ENCODE measurements at places on chromosomes 6 and 20.

DNA sequence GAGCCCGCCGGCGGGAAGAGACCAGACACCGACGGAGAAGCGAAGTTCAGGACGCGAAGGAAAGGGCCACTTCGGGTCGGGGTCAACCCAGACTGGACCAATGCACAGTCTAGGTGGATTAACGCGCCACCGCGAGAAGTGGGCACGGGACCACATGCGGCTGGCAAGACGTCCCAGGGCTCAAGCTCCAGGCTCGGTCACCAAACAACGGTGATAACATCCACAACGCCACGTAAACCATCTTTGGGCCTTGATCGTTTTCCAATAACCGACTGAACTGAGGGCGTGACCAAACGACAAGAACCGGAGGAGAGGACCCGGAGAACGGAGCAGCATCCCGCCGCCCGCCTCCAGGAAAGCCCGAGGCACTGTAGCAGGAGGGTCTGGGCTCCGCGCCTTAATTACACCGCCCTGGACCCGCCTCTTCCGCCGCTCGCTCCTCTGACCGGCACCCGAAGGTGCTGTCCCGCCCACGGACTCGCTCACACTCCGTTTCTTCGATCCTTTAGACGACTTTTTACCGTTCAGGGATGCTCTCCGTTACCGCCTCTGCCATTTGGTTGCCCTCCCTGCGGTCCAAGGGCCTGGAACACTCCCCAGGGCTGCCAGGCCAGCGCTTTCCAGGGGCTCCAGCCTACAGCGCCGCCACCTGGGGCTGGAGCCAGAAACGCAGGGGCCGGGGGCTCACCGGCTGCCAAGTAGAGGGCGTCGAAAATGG lies 44.1 kb downstream of the DPPA5 start:
- DNase-seq: peak; percentile 30

DNA sequence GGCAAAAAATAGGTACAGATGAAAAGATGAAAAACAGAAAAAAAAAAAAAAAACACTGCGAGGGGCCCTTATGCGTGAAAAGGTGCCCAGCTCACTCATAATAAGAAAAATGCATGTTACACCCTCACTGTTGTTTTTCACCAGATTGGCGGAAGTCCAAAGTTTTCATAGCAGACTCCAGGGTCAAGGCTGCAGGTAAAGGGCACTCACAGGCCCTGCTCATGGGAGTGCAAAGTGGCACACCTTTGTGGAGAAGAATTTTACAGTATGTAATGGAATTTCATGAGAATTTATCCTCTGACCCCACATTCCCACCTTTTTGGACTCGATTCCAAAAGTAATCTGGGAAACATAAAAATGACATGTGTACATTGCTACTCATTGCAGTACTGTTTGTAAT lies 108.2 kb downstream of the CDKAL1 start:
- DNase-seq: no peak

- no peak for DNase-seq
These were observed 44.4 kb downstream of the DAAM2 start for GRCh38 chr6:39836606-39837005.

DNA sequence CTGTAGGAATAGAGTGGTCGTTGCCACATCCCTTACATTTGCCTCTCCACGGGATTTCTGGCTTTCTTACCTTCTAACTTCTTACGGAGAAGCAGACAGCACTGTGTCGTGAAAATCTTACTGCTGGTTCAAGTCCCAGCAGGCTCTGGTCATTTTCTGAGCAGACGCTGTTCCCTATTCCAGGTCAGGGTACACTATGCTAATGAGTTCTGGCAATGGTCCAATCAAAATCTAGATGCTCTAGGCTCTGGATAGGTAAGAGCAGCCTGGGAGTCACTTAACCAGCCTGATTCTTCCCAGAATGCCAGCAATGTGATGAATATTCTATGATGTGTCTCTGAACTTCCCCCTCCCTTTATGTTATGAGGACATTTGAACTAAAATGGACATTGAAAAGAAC lies at the start of gene GCM1:
TSS of gene GCM1 (minus strand) at position 158 of the 400 bp plus-strand sequence. CDS start 3,209 bp downstream, outside the sequence.
- DNase-seq: no peak

DNA sequence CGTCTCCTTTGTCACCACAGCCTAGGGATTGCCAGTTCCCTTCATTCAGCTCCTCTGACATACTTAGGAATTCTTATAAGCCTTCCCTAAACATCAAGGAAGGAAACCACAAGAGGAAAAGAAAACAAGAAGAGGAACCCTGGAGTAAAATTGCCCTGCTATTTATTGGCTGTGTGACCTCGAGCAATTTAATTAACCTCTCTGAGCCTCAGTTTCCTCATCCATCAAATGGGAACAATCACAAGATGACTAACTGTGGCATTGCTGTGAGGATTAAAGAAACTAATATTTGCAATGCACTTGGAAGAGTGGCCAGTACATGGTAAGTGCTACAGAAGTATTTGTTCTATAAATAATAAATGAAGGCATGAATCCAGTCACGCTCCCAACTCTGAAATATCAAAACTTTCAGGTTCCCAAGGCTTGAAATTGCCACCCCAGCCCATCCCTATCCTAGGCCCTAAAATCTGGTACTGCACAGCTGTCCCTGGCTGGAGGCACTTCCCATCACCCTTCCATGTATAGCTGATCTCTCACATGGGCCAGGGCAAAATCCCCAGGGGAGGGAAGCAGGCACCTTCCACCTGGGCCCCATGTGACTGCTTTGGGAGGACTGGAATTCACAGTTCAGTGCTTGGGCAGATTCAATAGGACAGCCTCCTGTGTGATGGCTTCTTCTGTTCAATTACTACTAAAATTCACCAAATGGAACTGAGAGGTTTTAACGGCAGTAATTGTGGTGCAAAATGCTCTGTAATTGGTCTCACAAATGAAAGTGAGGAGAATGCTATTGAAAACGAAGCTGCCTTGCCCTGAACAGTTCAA lies 78.0 kb upstream of the MAFB start:
- DNase-seq: no peak

GRCh38 chr6:16130932-16131387 lies 2.1 kb downstream of the MYLIP start:
- DNase-seq: peak; percentile 86

DNA sequence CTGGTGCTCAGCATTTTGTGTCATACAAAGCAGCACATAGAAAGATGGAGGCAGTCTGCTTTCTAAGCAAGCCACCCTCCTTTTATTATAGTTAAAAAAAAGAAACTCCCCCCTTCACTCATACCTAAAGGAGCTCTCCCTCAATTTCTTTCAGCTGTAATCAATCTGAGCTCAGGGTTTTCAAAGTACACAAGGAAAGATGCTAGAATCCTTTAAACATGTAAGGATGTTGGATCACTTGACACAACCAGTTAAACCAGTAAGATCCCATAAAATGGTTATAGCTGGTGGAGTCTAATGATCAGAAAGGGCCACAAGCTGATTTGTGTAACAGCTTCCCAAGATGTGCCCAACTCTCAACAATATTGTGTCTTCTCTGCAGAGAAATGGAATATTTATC lies at the start of gene CALHM4:
TSS of gene CALHM4 (plus strand) at position 301 of the 400 bp plus-strand sequence. CDS start at position 344, 43 bp downstream.
- no peak for DNase-seq

DNA sequence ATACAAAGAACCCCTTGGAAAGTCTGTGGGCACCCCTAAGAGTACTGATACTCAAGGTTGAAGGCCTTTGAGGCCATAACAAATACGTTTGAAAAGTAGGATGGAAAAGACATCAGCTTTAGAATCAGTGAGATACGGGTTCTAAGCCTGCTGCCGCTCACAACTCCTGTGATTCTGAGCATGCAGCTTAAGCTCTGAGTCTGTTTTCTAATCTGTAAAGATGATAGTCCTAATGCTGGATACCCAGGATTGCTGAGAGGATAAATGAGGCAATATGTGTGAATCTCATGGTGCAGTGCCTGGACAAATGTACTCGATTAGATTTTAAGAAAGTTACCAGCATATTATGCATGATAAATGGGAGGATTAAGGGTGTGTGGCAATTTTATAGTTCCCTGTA lies 321.0 kb upstream of the HSF2 start:
- no peak for DNase-seq

DNA sequence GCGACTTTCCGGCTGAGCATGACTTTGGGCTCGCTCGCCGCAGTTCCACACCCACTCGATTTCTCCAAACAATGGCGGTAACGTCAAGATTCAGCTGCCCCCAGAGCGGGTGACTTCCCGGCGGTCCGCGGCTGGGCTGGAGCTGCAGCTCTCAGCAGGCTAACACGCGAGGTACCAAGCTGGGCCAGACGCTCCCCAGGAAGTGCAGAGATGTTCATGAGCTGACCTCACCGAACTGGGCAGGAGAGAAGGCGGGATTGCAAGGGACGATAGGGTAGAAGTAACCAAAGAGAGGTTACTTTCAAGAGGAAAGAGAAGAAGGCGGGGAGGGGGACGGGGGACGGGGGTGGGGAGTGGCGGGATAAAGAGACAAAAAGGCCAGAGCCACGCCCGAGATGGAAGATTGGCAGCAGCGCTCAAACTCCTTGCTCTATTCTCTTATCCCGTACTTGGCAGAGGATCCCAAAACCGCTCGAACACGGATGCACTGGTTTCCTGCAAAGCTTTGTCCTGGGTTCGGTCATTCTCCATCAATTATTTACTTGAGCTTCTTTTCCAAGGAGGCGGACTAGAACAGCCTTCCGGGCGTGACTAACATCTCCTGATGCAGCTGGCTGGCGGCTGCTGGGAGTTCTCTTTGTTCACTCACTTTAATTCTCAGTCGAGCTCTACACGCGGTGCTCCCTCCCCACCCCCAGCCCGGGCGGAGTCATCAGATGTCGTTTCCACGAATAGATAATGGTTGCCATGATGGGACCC lies at the start of gene MTCL3:
TSS of gene MTCL3 (minus strand) at position 626 of the 759 bp plus-strand sequence.
- no peak for DNase-seq

DNA sequence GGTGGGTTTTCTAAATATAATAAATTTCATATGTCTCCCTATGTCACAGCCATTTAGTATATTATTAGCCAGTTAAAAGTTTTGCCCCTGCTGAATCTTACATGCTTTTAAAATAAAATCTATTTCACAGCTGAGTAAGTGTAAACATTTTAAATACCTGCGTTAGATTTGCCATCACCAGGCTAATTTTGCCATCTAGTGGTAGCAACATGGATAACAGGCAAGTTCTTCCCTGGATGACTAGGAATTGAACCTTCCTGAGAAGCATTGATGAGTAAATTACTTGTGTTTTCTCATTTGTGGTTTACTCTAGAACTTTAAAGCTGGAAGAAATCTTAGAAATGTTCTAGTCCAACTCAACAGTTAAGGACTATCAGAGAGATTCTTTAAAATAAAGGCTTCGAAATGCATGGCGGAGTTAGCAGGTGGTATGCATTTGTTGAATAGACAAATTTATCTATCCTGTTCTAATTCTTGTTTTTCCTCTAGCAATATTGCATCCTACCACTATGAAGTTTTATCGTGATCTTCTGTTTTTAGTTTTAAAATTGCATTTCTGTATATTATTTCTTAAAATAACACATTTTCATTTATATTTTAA lies 2.6 kb downstream of the PRSS35 start:
- DNase-seq: peak; percentile 51

- no peak for DNase-seq
These were observed 25.9 kb upstream of the AHCY start for GRCh38 chr20:34328928-34329677.

GRCh38 chr6:13421425-13422059 lies 65.9 kb downstream of the GFOD1 start:
- DNase-seq: no peak

- no peak for DNase-seq
These were observed 124.2 kb upstream of the FAM83B start for GRCh38 chr6:54722328-54722727.

DNA sequence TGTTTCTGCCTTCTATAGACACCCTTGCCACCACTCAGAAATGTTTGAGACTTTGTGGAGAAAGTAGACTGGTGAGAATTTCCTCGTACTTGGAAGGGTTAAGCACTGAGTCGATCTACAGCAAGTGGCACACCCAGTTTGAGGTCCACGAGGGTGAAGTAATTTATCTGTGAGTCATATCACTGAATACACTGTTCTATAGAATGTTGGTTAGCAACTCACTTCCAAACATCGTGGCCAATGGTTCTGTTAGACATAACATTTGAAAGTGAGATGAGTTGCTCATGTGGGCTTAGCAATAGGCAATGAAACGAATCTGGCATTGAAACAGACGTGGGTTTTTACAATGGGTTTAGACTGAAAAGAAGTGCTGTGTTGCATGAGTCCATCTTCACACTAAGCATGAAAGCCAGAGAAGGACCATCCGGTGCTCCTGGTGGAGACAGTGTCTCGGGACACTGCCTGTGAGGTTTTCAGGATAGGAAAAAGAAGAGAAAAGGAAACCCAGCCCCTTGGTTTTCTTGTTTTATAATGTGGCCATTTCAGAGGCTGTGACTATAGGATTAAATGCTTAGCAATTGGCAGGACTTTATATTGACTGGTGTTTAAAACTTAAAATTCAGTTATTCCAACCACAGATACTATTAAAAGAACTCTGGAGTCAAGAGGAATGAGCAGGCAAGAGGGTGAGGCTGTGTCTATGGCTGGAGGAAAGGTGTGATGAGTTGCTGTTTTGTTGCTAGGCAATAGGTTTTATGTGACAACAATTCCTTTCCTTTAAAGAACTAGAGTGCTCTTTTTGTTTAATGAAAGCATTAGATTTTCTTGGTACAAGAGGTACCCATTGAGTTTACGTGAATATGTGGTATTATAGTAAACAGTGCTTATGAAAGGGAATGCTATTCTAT lies 31.0 kb upstream of the EZR start:
- peak; percentile 90 for DNase-seq

DNA sequence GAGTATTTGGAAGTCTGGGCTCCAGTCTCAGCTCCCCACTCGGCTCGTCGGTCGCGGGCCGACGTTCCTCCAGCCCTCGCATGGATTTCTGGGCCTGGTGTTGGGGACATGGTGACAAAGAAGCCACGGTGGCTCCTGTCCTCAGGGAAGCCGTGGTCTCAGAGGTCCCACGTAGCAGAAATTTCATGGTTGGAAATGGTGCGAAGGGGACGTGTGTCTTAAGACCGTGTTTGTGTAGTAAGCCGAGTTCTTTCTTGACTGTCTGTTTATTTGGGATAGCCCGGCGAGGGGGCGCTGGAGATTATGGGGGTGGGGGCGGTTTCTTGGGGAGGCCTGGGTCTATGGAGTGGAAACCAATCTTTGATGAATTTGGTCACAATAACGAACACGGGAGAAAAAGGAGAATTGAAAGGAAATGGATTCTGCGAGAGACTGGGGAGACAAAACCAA lies 23.5 kb upstream of the MAP3K7 start:
- no peak for DNase-seq

GRCh38 chr6:149499066-149499465 lies 14.3 kb upstream of the ZC3H12D start:
- DNase-seq: peak; percentile 12

DNA sequence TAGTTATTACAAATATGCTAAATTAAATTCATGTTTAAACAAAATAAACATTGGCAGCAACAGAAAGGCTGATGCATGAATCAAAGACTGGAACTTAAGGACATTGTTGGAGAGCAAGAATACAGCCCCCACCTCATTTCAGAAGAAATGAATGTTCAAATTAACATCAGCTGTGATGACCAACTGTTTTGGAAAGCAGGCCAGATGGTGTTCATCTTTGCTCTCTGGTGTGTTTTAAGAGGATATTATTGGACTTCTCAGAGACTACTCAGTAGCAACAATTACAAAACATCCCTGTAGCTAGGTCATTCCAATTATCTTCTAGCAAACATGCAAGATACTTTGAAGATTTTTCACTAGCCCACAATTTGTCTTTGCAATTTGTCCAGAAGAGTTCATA lies 118.6 kb upstream of the DOK5 start:
- DNase-seq: no peak

- DNase-seq: no peak
These were observed 54.8 kb downstream of the DACT2 start for GRCh38 chr6:168264593-168265335.

GRCh38 chr6:44072959-44073611 lies 54.2 kb downstream of the MRPL14 start:
- DNase-seq: peak; percentile 83

All from hematopoietic multipotent progenitor cell treated with erythropoietin and hydrocortisone succinate and interleukin-3 and kit ligand, for 8 days (in vitro differentiated cells).